ENCODE measurements at places on chromosomes 7 and 10.

DNA sequence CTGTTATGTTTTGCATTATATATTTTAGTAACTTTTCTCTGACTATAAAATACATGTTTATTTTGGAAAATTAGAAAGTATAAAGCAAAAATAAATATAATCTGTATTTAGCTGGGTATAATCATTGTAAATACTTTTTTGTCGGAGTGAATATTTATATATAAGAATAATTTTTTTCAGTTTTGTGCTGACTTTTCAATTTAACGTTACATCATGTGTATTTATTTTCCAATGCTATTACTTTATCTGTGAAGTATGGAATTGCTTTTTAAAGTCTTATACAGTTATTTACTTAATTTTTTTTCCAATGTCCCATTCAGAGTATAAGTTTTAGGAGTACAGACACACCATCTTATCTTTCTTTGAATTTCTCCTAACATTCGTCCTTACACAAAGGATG is 15.2 kb downstream of the AP3M1 start:
- no peak for DNase-seq

DNA sequence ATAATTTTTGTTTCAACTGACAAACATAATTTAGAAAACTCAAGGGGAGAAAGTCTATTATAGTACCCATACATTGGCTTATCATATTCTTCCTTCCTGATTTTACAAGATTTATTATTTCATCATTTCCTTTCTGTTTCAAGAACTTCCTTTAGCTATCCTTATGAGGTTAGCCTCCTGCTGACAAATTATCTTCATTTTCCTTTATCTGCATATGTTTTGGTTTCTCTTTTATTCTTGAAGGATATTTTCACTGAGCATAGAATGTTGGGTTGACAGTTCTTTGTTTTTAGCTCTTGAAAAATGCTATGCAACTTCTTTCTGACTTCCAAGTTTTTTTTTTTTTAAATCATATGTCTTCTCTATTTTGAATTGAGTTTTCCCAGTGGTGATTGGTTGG is 21.3 kb upstream of the TCERG1L start:
- no peak for DNase-seq

DNA sequence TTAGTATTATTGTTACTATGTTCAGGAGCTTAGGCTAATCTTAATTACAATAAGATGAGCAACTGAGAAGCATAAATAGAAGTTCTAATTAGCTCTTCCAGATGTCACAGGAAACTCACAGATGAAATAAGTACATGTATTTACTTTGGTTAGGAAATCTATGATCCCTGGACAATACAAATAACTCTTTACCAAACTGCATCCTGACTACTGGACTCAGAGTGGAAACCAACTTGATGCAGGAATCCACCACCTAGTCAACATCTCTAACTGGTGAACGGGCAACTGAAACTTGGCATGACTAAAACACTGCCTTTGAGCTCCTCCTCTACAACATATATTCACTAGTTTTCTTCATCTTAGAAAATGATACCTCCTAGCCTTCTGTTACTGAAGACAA is 193.2 kb downstream of the AGMO start:
- DNase-seq: no peak

DNA sequence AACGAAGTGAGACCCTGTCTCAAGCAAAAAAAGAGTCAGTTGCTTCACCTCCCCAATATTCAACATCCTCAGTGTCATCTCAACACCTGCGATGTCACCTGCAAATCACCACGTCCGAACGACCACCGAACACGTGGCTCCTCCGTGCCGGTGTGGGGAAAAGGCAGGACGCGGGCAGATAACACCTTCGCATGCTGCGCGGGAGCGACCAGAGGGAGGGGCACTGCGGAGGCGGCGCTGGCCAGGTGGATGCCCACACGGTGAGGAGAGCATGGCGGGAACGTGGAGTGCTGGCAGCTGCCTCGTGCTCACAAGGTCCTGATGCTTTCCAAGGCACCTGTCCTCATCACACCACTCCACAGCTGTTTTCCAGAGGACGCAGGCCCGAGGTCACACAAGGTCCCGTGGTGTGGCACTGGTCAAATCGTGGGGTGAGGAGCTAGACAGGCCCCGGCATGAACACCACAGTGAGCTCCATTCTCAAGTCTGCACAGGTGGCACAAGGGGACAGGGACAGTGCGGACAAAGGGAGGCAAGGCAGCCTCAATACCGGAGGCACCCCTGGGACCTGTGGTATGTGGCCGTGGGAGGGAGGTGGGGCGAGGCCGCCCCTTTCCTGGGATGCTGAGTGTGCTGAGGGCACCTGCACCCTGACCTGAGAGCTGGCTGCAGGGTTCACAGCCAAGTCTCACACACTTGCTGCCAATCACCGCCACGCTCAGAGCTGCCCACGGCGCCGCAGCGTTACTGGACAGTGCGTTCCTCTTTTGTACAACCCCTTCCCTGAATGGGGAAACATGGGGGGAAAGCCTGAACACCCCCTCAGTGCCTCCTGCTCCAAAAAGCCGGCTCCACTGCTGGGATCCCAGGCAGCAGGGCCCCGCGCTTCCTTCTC is 13.0 kb downstream of the TUBGCP2 start:
- DNase-seq: no peak
